ENCODE measurements at places on chromosomes 4 and X.

DNA sequence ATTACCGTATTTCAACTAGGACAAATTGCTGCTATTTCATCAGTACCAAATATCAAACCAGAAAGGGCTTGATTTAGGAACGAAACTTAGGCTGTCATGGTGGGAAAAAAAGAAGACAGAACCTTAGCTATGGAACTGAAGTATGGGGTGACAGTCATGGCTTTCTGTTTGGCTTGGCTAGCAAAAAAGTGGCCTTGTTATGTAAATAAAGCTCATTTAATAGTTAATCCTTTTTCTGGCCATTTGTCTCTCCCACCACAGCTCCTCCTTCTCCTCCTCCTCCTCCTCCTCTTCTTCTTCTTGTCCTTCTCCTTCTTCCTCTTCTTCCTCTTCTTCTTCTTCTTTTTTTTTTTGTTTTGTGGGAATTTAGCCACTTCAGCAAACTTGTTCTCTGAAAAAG, 434.7 kb upstream of the NDST4 start:
- no peak for DNase-seq

GRCh38 chrX:138709886-138710791, 1.4 kb downstream of the FGF13 start:
- DNase-seq: no peak

DNA sequence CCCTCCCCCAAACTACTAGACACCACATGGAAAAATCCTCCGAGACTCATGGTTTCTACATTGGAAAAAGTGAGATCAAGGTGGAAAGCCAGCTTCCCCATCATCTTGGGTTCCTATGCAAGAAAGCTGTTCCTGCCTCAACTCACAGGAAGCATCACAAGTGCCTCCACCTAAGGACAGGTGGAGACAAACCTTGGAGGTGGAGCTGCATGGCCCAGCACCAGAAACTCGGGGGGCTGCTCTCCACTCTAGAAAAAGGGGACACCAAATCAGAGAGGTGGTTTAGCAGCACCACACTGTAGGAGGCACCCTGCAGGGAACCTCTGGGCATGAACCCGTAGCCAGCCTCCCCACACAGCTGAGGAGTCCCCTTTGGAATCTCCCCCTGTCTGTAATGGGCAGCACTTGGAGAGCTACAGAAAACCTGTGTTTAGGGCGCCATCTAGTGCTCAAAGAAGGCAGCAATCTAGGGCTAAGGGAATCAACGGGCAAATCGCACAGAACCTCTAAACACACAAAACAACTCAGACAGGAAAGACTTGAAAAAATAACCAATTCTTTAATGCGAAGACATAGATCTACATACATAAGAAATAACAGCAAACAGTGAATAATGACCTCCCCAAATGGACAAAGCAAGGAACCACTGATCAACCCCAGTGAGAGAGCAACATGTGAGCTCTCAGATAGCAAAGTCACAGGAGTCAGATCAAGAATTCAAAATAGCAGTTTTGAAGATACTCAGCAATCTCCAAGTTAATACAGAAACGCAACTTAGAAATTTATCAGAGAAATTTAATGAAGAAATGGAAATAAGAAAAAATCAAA, 37.0 kb upstream of the ZBTB33 start:
- peak; percentile 22 for DNase-seq

DNA sequence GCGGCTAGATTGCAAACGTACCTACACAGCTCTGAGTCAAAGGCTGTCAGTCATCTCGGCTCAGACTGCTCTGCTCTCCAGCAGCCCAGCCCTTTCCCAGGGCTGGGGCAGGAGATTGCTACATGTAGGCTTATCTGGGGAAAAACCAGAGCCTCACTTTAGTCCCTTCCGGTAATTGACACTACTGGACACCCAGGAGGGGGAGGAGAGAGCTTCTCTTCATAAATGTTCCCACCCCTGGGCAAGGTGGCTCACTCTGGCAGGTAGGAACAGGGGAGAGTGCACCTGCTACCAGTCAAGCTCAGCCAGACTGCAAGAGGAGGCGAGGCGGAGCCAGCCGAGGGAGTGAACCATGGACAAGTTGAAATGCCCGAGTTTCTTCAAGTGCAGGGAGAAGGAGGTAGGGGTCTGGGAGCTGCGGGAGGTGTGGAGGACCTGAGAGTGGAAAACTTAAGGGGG, at the start of gene SLC6A14:
TSS of gene SLC6A14 (plus strand) at position 249 of the 459 bp plus-strand sequence. CDS start at position 353, 104 bp downstream.
- DNase-seq: no peak

GRCh38 chr4:69986663-69987062, 9.1 kb upstream of the STATH start:
- no peak for DNase-seq

- no peak for DNase-seq
Observed at GRCh38 chr4:140092094-140092851, 61.7 kb downstream of the MAML3 start.

GRCh38 chrX:110414273-110414672, 55.6 kb downstream of the RTL9 start:
- no peak for DNase-seq
